NCI-H1694 treated with DMSO at 0.1 percent for 48 hours (cell line): ENCODE measurements at places on chromosomes 2 and 18.

GRCh38 chr18:27412556-27412955 is 227.4 kb upstream of the CHST9 start:
- no peak for DNase-seq

GRCh38 chr2:147588191-147588590 is 256.6 kb upstream of the ACVR2A start:
- no peak for DNase-seq

DNA sequence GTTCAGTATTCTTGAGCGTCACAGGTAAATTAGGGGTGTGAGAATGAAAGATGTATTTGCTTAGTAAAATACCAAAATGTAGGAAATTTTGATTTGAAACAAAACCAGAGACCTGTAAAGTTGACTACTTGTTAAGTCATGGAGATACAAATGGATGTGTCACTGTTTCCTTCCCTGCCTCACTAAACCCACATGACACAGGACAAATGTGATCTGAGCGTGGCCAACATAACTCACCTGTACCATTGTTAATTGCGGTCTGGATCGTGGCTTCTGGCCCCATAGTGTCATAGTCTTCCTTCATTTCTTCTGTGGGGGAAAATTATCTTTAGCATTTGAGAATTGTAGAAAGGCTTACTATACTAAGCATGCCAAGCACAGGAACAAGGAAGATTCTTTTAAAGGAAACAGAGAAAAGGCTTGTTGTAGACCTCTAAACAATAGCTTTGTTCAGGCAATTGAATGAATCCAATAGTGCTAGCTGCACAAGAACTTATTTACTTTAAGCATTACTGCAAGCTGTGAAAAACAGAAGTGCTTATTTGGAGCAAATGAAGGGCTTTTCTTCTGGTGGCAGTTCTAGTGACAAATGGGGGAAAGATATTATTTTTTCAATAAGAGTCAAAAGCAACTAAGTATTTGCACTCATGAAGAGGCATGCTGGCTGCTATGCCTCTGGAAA is 95.2 kb downstream of the ZEB2 start:
- DNase-seq = no peak

DNA sequence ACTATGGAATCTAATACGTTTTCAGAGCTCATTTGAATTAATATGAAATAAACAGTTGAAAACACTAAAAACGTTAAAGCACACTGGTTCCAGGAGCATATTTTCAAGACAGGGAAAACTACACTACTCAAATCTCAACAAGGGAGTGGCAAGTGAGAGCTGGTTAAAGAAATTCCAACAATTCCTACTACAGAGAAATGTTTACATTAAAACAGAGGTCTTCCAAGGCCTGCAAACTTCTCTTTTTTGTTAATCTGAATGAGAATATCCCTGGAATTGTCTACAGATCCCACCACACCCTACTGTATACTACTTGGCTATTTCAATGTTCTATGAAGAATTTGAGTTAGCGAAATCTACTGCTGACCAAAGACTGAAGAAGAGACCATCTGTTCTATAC is 231.5 kb downstream of the ZEB2 start:
- DNase-seq = no peak

DNA sequence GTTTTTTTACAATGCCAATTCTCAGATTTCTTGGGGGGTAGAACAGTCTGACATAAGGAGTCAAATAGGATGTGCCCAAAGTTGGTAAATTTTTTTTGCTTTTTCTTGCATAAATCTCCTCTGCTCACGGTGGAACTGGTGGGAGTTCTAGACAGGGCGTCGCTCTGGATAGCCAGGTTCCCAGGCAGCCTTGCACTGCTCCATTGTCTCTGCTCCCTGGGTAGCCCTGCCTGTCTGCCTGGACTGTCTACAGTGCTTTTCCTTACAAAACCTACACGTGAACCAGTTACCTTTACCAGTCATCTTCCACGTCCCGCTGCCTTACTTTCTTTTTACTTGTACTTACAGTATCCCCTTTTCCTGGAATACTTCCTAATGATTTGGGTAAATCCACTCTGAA is 117.1 kb downstream of the ZNF407 start:
- no peak for DNase-seq

- peak; percentile 5 for DNase-seq
These were observed 156.1 kb downstream of the LDLRAD4 start for GRCh38 chr18:13374468-13375301.

DNA sequence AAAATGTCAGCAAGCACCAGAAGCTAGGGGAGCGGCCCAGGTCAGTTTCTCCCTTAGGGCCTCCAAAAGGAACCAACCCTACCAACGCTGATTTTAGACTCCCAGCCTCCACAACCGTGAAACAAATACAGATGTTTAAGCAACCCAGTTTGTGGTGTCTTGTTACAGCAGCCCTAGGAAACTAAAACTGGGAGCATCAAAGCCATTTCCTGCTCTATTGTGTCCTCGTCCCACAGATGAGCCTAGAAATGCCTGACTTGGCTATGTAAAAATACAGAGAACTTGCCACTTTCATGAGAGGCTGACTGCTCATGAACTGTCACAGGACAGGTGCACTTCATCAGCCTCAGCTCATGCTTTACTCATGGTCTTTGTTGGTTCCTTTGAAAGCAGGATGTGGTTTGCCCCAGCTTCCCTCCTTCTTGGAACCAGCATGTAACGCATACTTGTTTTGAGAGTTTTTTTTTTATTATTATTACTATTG is 97.6 kb upstream of the SLC39A10 start:
- no peak for DNase-seq

DNA sequence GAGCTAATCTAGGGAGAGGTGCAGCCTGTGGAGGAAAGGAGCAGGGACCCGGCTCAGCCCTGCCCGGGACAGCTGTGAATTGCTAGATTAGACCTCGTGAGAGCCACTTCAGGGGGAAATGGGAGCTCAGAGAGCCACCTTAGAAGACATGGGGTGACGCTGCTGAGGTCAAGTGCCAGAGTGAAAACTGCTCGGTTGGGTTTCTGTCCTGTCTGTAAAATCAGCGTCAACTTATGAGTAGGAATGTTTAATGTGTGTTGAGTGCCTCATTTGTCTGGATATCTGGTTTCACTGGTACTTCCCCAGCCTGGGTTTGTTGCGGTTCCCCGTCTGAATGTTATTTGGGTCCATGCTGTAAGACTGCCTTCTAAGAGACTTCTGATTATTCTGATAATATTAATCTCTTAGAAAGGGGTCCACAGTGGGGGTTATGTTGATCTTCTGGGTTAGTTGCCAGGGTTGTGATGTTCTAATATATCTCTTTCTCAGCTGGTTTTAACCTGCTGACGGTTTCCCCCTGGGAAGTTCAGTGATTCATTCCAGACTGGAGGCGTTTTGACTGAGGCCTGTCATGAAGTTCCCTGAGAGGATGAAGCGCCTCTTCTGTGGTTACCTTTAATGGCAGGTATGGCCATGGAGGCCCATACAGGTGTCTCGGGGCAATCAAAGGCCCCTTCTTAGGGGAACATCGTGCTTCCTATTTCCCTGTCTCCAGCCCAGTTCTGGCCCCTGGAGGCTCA is 175.9 kb downstream of the SH3RF3 start:
- no peak for DNase-seq

GRCh38 chr2:237724811-237725478 is 73.6 kb upstream of the RBM44 start:
- no peak for DNase-seq

DNA sequence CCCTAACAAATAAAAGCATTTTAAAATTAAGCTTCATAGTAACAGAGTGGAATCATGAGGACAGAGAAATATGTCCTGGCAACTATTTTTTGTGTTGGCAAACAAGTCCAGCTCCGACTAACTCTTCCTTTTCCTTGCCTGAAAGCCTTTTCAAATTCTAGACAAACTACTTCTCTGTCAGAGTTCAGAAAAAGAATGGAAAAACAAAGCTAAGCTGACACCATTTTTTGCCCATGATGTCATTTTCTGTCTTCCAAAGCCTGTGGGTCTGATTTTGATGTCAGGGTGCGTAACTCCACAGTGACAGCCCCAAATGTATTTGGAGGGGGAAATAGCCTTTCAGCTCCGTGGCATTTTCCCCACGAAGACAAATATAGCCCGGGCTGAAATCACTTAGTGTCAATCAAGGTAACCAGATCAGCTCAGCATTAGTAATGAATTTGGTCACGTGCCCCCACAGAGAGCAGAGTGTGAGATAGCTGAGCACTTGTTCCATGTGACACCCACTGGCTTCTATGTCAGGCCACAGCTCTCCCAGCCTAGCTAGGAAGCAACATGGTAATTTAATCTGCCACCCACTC is 233.0 kb upstream of the SIX2 start:
- no peak for DNase-seq

DNA sequence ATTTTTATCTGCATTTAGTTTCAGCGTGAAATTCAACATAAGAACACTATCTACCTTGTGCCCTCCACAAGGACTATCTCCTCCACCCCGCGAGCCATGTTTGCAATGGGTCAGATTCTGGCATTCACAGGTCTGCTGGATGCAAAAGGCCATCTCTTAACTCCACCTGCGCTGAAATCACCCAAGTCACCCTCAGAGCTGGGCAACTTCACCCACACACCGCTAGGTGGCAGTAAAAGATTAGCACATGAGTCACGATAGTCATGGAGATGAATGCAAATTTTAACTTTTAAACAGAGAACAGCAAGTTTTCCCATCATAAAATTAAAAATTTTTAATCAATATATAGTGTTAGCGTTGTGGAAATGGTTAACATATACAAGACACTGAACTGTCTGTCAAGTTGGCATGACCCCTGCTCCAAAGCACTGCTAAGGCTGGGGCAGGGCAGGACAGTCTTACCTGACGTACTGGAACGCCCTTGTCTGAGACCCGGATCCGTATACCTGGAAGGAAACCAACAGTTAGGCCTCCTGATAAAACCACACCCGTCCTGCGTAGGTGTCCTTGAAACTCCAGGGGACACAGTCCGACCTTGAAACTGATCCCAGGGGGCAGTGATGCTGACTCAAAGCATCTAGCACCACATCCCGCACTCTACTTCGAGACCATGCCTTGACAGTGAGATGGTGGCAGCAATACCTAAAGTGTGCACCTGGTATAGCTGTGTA is 89.6 kb downstream of the UXS1 start:
- DNase-seq = peak; percentile 42

GRCh38 chr2:34736482-34736881 is 1137.4 kb upstream of the FAM98A start:
- DNase-seq = no peak

DNA sequence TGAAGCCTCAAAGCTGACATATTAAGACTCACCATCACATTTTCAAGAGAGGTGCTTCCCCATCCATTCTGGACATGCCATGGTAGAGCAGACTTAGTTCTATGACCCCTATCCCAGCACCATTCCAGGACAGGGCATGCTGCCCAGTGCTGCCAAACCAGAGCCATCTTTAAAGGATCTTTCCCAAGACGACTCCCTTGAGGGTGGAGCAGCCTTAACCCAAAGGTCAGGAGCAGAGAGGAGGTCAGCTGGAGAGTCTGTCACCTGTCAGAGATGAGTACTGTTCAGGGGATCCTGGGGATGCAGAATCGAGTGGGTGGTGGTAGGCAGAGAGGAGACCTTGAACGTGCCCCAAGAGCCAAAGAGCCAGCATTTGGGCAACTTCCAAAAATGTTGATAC is 459.8 kb downstream of the STK39 start:
- DNase-seq = no peak

- DNase-seq = no peak
These were observed 439.3 kb upstream of the TRIB2 start for GRCh38 chr2:12277241-12278034.

GRCh38 chr18:42675810-42676209 is 439.7 kb downstream of the RIT2 start:
- DNase-seq = no peak

DNA sequence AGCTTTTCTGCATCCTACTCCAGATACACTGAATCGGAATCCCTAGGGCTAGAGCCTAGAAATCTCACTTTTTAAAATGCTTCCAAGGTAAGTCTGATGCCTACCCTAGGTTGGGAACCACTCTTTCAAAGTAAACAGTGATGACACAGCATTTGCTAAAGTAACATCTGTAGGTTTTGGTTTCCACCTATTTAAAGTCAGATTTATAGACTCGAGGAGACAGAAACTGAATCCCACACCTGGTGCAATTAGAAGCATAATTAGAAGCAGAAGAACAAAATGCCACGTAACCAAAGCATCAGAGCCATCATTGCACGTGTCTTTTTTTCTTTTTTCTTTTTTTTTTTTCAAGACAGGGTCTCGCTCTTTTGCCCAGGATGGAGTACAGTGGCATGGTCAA is 40.9 kb downstream of the PDK1 start:
- DNase-seq = no peak

DNA sequence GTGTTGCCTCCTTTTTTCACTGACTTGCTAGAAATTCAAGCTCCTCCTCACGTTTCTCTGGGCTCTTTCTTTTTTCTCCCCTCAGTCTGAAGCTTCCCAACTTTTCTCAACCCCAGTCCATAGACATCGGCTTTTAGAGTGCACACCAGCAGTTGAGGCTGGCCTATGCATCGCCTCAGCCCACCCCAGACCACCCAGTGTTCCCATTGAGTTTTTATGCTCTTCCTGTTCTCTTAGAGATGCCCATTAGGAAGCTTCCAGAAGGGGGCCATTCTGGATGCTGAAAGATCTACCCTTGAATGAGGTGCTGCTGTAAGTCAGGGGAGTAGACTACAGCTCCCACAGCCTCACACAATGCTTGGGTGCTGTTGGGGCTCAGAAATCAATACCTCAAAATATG is 12.0 kb upstream of the GYPC start:
- DNase-seq = no peak

GRCh38 chr2:3755277-3755676 is 51.9 kb downstream of the DCDC2C start:
- no peak for DNase-seq

GRCh38 chr2:216765761-216766262 is 70.5 kb upstream of the IGFBP5 start:
- DNase-seq = no peak

DNA sequence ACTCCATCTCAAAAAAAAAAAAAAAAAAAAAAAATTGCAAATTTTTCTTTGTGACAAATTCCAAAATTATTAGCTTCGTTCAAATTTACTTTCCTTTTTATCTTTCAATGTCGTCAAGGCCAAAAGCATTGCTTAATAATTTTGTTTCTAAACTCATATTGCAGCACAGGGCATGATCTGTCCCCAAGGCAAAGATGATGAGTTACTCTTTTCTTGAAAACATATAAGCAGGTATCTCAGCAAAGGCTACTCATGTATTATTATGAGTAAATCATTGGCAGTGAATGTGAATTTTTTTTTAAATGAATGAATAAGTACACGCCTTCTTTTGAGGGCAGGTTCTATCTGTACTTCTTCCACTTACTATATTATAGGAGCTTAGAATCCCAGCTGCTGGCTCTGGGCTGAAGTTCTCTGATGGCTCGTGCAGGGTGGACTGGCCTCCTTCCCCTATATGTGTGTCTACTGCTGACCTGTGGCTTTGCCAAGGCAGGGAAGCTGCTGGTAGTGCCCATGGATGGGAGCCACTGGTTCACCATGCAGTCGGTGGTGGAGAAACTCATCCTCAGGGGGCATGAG is at the start of gene UGT1A7:
TSS of gene UGT1A7 (plus strand) at position 381 of the 579 bp plus-strand sequence. CDS start at position 418, 37 bp downstream.
- DNase-seq = no peak

- DNase-seq = no peak
These were observed 145.6 kb downstream of the PDE1A start for GRCh38 chr2:182281276-182281675.

GRCh38 chr2:37156857-37157714 is at the start of gene EIF2AK2:
Gene EIF2AK2, minus strand, starts transcription at chr2:37156980. Its CDS starts 9,174 bp downstream, at chr2:37147806.
- peak; percentile 70 for DNase-seq

GRCh38 chr2:224145751-224146355 is 106.8 kb upstream of the SERPINE2 start:
- no peak for DNase-seq
